Stimulated activated CD4-positive, alpha-beta T cell treated with anti-CD3 and anti-CD28 coated beads, Interleukin-4, amount 100 ng/mL, for 48 hours (primary cell): ENCODE measurements at places on chromosomes 5 and 9.

- no peak for DNase-seq
These were observed 133.4 kb upstream of the OTULINL start for GRCh38 chr5:14447958-14448911.

- DNase-seq: no peak
These were observed 28.5 kb downstream of the ANKDD1B start for GRCh38 chr5:75639535-75640311.

- DNase-seq: no peak
These were observed 11.7 kb upstream of the IRF1 start for GRCh38 chr5:132501961-132502931.

DNA sequence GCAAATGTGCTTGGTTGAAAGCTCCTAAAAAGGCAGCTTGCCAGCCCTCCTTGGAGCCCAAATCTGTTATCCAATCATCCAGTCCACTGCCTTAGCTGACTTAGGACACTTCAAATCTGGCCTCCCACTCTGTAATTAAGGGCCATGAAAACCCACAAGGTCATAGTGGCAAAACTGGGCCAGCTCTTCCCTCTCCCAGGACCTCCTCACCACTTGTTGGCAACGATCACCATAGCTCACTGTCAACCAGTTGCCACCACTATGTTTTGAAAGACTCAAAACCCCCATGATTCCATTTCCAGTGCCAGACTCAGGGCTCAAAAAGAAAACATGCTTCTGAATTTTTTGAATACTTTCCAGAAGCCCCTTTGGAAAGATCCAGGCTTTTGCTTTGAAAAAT is 107.5 kb downstream of the NREP start:
- DNase-seq: no peak

GRCh38 chr5:69374911-69375446 is 5.4 kb downstream of the RAD17 start:
- DNase-seq: no peak

DNA sequence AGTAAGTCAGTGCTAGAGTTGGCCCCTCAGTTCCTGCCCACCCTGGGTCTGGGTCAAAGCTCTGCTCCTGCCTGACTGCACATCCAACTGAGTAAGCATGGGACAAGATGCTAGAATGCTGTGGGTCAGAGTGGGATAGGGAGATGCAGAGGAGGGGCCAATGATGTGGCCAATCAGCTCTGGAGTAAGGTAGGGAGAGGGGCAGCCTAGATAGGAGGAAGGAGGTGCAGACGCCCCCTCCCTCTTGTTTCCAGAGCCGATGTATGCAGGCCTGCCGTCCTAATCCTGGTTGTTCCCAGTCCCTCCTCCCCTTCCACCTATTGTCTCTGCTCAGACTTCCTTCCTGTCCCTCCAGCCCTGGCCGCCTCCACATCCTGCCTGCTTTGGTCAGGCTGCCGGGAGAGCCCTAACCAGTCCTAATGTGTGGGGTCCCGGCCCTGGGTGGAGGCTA is 1.3 kb downstream of the ARAP3 start:
- no peak for DNase-seq

DNA sequence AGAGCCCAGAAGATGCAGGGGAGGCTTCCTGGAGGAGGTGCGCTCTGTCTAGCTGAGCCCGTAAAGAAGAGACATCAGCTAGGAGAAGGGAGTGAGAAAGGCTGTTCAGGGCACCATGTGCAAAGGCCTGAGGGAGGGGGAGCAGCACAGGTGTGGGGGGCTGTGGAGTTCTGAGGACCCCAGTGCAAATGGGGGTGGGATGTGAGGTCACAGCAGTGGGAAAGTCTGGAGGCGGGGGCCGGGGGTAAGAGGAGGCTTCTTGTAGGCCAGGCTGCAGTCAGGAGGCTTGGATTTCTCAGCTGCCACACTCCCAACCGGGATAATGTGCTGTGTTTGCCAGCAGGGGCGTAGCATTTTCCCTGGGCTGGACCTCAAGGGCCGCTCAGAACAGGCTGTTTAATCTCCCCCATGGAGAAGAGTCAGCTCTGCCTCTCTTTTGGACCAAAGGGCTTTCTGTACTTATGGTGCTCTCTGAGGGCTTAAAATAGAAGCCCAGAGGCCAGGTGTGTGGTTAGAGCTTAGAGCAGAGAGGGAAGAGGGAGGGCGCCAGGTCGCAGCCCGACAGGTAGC is 5.7 kb downstream of the NEURL1B start:
- DNase-seq: no peak

DNA sequence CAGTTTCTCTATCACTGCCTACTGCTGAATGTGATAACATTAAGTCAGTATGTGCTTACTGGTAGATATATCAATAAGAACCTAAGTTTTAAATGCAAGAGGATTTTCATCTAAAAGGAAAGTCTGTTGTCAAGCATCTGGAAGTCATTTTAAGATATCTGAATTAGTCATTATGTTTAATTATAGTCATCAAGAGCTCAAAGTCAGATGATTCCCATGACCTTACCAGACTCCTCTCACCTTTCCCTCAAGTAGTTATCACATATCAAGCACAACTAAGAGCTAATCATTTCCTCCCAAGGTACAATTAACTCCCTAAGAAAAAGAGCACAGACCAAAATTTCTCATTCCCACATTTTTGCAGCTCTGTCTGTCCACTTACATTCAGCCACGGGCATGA is 45.5 kb downstream of the PUM3 start:
- DNase-seq: no peak
